Right lobe of liver (tissue), 6 donors: ENCODE measurements at places on chromosomes 2 and 18. TPM values are rescaled to one million over a fixed set of nuclear protein-coding genes. Genes with fewer than 3 reads are reported as not detected.

DNA sequence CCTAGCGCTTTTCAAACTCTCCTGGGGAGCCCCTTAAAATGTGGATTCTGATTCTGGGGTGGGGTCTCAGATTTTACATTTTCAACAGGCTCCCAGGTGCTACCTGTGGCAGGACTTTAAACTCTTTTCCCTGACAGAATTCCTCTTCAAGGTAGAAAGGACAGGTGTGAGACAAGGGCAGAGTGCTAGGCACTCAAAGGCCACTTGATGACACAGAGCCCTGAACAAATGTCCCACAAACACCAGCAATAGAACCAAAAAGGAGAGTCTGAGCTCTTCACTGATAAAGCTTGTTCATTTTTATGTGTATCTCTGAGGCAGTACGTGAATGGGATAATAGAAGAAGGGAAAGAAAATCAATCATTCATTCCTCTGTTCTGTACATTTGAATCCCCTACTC, 77.7 kb upstream of the PELI1 start:
- no peak for DNase-seq

- no peak for DNase-seq
These were observed 60.2 kb upstream of the STON1 start for GRCh38 chr2:48469731-48470130.

DNA sequence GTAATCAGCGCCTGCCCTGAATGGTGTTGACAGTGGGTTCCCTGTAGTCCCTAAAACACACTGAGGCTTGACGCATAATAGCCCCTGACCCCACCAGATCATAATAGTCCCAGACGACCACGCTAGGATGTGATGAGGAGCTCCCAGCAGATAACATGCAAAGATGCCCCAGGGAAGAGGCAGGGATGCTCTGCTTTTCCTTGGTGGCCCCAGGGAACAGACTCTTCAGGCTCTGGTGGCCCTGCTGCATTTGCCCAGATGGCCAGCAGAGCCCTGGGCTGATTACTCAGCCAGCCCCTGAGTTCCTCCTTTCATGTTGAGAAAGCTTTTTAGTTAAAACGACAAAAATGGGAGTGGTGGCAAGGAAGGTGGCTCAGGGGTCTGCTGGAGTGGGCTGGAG, 5.9 kb upstream of the NCKAP5 start:
- no peak for DNase-seq

GRCh38 chr2:64928813-64929212, 60.4 kb upstream of the SLC1A4 start:
- DNase-seq = no peak

GRCh38 chr2:96626553-96626942, 11.6 kb downstream of the KANSL3 start:
- DNase-seq = no peak

DNA sequence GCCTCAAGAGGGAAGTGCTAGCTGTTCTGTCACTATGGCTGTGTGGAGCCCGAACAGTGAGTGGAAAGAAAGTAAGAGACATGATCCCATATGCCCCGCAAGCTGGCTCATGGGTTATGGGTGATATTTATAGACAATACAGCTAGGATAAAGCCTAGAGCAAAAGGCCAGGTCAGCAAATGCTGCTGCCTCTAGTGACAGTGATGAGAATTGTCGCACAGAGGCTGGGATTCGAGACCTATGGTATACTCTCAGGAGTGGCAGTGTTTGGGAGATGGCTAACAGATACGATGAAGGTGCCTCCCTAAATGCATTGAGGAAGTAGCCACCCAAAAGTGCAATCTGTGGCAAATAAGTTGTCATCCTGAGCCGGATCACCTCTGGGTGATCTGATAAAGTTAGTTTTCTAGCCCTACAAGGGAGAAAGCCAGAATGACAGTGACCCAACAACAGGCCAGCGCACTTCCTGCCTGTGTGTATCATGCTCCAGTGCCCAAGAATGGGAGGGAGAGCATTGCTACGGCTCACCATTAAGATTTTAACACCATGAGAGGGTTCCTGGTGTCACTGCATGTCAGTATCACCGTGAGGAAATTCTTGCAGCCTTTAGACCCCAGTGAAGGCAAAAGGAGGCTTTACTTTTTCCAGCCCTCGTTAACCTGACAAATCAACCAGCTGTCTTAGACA, 92.2 kb upstream of the TGFA start:
- DNase-seq = no peak

DNA sequence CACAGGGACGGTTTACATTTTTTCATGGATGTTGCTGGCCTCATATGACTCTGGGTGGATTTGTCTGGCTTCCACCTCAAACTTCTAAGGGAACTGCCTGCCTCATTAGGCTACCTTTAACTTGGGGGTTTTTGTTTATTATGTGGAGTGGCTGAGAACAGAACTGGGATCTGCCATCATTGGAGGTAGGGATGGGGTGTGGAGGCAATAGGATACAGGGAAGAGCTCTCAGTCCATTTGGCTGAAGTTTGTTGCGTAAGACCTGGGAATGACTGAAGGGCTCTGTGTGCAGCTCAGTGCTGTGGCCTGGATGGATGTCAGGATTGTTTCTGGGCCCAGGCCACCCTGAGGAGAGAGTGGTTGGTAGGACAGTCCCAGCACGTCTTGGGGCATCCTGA, 31.2 kb downstream of the ASB1 start:
- DNase-seq = no peak

DNA sequence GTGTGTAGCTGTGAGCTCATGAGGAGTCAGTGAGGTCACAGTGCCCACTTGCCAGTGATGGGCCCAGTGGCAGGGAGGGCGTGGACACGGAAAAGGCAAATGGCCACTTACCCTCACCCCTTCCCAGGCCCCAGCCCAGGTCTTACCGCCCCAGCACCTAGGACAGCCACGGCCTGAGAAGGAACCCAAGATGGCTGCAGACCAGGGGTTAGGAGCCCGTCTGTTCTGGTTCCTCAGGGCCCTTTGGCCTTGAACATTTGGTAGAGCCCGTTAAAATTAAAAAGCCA, 74.1 kb downstream of the EMX1 start:
- peak; percentile 27 for DNase-seq

GRCh38 chr18:74589811-74590210, 7.9 kb upstream of the ZNF407 start:
- DNase-seq = no peak

- no peak for DNase-seq
These were observed 849.1 kb upstream of the CHAC2 start for GRCh38 chr2:52918551-52918950.

DNA sequence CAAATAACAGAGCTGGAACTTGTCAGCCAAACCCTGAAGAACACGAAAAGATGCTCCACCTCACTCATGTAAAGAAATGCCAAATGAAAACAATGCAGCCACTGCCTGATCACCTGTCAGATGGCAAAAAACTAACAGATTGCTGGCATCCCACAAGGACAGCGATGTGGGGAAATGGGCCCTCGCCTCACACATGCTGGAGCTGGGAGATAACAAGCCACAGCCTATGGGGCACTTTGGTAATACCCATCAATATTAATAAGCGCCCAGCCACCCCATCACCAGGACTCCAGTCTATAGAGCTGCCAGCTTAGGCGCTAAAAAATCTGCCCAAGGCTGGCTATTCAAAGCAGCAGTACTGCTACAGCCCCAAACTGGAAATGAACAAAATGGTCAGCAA, 27.0 kb downstream of the TFCP2L1 start:
- DNase-seq = no peak

GRCh38 chr2:946073-946948, 4.3 kb upstream of the SNTG2 start:
- no peak for DNase-seq

The SERPINB13 gene
- total RNA-seq = not detected

The ALPI gene
- total RNA-seq = not detected

The ANKRD62 gene
- not detected for total RNA-seq

The CNTNAP5 gene
- total RNA-seq = not detected

The NAT8 gene
- total RNA-seq = 27.4 TPM

The GALNT13 gene
- total RNA-seq = not detected
